NCI-H2029 treated with DMSO at 0.1 percent for 48 hours (cell line): ENCODE measurements at places on chromosomes 5 and 9.

- no peak for DNase-seq
Measured at GRCh38 chr9:98708103-98708932, 417 bp downstream of the GABBR2 start.

- no peak for DNase-seq
Measured at GRCh38 chr9:128765499-128765898, 6.2 kb downstream of the ZER1 start.

DNA sequence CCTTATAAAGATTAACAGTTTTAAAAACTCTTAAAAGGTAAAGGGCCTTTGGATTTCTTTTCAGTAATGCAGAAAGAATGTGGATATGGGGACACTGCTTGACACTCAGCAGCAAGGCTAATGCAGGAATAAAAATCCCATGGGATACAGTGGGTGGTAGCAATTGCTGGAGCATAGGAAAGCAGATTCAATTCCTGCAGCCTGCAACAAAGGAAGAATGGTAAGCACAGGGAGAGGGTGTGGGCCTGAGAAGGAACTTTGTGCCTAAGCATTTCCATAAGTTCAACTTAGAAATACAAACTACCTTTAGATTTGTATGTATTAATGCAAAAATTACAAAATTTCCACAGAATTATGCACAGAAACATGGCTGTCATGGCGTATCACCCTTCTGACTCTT, 65.8 kb upstream of the CDK5RAP2 start:
- DNase-seq: no peak

DNA sequence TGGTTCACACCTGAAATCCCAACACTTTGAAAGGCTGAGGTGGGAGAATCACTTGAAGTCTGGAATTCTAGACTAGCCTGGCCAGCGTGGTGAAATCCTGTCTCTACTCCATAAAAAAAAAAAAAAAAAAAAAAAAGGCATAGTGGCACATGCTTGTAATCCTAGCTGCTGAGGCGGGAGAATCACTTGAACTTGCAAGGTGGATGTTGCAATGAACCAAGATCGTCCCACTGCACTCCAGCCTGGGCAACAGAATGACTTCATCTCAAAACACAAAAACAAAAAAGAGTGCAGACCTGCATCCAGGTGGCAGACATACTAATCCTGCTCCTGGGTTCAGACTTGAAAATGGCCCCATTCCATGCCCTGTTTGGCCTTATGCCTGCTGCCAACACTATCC, 21.8 kb upstream of the ADAMTS19 start:
- no peak for DNase-seq

DNA sequence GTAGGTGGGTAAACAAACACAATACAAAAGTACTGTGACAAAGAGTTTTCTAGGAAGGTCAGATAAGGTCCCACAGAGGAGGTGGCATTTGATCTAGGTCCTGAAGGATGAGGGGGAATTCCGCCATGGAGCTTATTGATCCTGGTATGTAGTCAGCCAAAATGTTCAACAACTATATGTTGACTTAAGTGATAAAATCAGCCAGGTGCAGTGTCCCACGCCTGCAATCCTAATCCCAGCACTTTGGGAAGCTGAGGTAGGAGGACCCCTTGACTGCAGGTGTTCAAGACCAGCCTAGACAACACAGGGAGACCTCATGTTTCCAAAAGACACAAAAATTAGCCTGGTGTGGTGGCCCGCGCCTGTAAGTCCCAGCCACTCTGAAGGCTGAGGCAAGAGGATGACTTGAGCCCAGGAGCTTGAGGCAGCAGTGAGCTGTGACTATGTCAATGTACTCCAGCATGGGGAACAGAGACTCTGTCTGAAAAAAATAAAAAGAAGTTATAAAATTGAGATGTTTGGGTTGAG, 46.4 kb upstream of the PLIN2 start:
- DNase-seq: no peak

GRCh38 chr9:132575005-132575609, 7.3 kb upstream of the BARHL1 start:
- DNase-seq: peak; percentile 79
